Fibroblast of skin of abdomen (primary cell): ENCODE measurements at places on chromosomes 16 and 17.
A peak's percentile ranks its signal among the peaks of the same experiment; 100 is the strongest.

GRCh38 chr17:76497979-76498875 lies 3.0 kb downstream of the RHBDF2 start:
- peak; percentile 78 for DNase-seq

DNA sequence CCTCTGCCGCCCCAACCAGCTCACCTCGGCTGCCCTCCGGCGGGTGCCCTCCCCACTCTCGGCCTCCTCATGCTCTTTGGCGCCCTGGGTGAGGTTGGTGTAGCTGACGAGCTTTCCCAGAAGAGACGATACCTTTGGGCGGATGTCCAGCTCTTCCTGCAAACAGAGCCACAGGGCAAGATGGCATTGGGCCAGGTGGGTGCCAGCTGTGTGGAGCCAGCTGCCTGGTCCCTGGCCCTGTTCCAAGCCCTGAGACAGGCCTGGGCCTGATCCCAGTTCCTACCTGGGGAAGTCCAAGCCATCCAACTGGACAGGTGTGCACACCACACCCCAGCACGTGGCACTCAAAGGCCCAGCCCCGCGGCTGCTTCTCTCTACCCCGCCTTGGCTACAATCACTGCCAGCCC lies 6.9 kb downstream of the SLC12A4 start:
- DNase-seq: no peak

- DNase-seq: no peak
Observed at GRCh38 chr16:23146877-23147601, 2.2 kb downstream of the USP31 start.

GRCh38 chr16:88665148-88665547 lies 2.3 kb upstream of the MVD start:
- no peak for DNase-seq

DNA sequence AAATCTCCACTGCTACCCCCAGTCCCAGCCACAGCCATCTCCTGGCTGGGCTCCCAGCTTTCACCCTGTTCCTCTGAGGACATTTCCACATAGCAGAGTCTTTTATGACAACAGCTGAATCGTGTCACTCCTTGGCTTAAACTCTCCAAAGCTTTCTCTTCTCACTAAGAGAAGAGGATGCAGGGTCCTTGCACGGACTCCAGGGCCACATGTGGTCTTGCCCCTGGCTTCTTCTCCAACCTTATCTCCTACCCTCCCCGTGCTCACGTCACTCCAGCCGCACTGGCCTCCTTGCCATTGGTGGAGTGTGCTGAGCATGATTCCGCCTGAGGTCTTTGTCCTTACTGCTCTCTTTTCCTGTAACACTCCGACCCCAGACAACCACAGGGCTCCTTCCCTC lies 39.9 kb upstream of the CCDC182 start:
- no peak for DNase-seq

- DNase-seq: no peak
Observed at GRCh38 chr16:85515830-85516397, 97.2 kb upstream of the GSE1 start.

GRCh38 chr16:12081048-12081404 lies 104.5 kb downstream of the SNX29 start:
- no peak for DNase-seq

GRCh38 chr16:21301168-21301894 lies 23.2 kb upstream of the CRYM start:
- peak; percentile 58 for DNase-seq

GRCh38 chr17:48611213-48611612 lies 396 bp upstream of the HOXB7 start:
- DNase-seq: no peak

GRCh38 chr16:74743668-74744299 lies 30.8 kb downstream of the FA2H start:
- DNase-seq: peak; percentile 44

DNA sequence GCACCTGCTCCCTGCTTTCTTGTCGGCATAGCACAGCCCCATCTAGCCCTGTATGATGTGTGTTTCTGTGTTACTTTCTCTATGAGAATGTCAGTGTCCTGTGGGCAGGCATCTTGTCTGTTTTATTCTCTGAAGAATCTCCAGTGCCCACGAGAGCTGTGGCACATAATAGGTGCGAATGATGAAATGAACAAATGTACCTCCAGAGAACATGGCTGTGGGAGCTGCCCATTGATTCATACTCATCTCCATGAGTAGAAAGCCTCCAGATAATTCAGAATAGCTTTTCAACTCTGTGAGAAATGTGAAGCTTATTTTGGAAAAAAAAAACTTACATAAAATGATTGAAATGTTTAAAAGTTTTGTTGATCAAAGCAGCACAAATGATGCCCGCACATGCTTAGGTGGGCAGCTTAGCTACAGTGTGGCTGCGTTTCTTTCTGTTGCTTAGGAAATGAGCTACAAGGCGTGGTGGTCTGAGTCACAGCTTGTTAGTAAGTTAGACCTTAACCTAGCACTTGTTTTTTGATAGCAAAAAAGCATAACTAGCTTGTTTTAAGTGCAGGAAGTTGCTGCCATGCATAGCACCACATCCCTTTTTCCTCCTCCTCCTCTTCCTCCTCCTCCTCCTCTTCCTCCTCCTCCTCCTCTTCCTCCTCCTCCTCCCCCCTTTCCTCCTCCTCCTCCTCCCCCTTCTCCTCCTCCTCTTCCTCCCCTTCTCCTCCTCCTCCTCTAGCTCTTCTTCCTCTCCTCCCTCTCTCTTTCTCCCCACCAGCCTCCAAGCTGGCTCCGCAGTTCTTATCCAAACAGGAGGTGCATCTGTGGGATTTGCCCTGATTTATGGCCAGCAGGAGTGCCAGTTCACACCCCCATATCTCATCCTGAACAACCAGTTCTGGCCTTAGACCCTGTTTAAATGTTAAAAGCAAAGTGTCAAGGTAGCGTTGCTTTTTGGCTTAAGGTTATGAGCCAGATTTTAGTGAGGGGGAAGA lies 221.5 kb downstream of the IRF8 start:
- DNase-seq: no peak

DNA sequence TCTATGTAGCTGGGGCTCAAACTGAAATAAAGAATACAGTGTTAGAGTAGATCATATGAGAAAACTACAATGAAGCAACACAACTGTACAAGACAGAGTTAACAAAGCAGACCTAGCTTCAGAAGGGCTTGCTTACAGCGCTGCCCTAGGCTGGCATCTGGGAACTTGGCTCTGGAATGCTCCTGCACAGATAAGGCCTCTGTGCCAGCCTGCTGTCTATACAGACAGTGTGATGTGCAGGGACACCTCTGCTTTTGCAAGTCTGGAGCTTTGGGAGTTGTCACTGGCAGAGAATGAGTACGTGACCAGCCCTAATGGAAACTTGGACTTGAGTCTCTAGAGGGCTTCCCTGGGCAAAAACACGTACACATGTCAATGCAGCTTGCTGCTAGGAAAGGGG lies 32.1 kb upstream of the SLC38A8 start:
- no peak for DNase-seq

DNA sequence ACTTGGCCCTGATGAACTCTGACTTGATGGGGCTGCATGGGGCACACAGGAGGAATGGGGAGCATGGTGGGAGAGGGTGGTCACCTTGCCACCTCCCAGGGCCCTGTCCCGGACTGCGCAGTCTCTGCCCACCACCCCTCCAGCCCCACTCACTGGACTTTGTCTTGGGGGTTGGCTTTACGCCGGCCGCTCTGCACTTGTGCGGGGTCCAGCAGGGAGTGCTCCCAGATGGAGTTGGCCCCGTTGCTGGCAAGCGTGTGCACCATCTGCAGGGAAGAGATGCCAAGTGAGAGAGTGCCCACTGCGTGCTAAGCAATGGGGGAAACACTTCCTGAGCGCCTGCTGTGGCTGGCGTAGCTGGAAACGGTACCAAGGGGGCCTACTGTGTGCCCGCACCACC lies 6.7 kb downstream of the GIT1 start:
- DNase-seq: no peak

DNA sequence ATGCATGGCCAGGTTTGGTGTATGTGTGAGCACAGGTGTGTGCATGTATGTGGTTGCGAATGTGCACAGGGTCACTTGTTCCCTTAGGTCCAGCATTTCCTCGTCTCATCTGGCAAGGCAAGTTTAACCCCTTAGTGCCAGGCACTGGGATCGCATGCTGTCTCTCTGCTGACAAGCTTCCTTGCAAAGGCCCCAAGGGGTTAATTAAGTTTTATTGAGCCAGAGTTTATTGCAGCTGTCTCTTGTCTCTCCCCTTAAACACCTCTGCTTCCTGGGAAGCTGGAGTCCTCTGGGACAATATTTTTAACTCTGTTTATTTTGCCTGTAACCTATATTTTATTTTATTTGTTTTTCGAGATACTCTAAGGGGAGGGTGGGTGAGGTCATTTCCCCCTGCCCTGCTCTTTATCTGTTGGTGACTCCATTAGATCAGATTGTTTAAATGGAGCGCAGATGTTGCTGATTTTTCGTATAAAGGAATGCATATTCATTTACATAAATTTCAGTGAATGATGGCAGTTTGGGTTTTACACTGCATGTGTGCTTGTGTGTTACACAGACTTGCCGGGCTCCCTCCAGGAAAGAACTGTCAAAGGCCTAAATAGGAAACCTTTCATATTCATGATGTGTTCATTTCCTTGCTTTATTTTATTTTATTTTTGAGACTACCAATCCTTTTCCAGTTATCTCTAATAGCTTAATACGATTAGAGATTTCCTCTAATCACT lies 99.7 kb downstream of the CBLN1 start:
- DNase-seq: no peak

- no peak for DNase-seq
Observed at GRCh38 chr16:26645614-26646013, 421.1 kb upstream of the C16orf82 start.

- DNase-seq: peak; percentile 81
Observed at GRCh38 chr16:88784074-88784855, 755 bp downstream of the PIEZO1 start.

- DNase-seq: no peak
Observed at GRCh38 chr17:58691701-58692238, at the start of gene TEX14. Gene TEX14 (minus strand): TSS chr17:58692045. CDS start chr17:58652001, 40,044 bp downstream.

DNA sequence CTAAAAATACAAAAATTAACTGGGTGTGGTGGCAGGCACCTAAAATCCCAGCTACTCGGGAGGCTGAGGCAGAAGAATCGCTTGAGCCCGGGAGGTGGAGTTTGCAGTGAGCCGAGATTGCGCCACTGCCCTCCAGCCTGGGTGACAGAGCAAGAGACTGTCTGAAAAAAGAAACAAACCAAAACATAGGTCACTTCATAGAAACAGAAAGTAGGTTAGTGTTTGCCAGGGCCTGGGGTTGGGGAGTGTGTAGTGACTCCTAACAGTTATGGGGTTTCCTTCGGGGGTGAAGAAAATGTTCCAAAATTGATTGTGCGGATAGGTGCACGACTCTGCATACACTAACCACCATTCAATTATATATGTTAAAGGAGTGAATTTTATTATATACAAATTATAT lies 59.2 kb downstream of the ATP2C2 start:
- DNase-seq: no peak
